ENCODE measurements at places on chromosomes 2 and 18.

- DNase-seq = no peak
Observed at GRCh38 chr2:29660201-29660600, 261.2 kb downstream of the ALK start.

GRCh38 chr2:8260213-8260612 lies 421.6 kb upstream of the ID2 start:
- no peak for DNase-seq

GRCh38 chr2:37168217-37168981 lies 11.6 kb upstream of the EIF2AK2 start:
- DNase-seq = no peak

DNA sequence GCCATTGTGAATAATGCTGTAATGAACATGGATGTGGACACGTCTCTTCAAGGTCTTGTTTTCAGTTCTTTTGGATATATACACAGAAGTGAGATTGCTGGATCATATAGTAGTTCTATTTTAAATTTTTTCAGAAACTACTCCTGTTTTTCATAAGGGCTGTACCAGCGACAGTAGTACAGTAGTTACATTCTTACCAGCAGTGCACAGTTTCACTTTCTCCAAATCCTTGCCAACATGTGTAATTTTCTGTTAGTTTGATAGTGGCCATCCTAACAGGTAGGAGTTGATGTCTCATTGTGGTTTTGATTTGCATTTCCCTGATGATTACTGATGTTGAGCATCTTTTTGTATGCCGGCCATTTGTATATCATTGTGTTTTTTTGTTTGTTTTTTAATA lies 81.7 kb downstream of the EPC2 start:
- DNase-seq = no peak

DNA sequence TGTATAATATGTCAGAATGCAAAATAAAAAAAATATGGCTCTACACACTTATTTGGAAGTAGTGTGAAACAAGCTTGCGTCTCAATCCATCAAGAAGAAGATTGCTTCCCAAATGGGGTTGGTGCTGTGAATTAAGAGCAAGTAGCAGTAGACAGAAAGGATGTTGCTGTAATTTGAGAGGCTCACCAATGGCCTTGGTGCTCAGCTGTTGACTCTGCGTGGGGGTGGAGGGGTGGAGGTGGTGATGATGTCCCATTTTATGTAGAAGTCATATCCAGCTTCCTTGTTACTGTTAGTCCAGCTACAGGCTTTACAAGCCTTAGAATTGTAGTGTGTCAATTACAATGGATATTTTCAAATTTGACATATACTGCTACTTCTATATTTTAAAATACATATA lies 223.4 kb upstream of the RND3 start:
- no peak for DNase-seq

- no peak for DNase-seq
Observed at GRCh38 chr2:124209441-124209840, 184.4 kb downstream of the CNTNAP5 start.

DNA sequence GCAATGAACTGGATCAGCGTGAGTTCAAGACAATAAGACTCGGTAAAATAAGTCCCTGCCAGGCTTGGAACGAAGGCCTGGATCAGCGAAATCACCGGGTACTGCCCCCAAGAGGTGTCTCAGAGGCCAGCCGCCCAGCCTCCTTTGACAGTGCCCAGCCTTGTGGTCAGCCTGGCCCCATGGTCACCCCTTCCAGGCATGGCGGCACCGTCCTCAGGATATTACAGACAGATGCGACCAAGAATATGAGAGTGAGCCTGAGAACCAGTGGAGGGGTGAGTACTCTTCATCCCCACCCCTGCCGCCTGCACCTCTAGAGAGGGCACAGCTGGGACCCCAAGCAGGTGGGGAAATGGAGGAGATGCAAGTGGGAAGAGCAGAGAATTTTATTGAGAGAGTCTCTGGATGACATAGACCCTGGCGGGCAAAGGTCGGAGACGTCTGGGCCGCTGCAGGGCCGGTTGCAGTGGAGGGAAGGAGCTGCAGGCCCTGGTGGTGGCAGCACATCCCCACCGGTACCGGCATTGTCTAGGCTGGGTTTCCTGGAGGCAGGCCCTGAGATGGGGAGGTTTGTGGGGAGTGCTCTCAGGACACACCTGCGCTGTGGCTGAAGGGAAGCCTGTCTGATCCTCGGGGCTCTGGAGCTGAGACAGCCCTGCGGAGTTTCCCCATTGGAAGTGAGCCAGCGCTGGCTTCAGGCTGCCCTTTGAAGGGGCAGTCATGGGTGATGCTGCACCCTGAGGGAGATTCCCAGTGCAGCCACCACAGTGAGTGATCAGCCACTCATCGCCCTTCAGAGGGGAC lies 190.0 kb downstream of the SEPTIN10 start:
- DNase-seq = no peak

DNA sequence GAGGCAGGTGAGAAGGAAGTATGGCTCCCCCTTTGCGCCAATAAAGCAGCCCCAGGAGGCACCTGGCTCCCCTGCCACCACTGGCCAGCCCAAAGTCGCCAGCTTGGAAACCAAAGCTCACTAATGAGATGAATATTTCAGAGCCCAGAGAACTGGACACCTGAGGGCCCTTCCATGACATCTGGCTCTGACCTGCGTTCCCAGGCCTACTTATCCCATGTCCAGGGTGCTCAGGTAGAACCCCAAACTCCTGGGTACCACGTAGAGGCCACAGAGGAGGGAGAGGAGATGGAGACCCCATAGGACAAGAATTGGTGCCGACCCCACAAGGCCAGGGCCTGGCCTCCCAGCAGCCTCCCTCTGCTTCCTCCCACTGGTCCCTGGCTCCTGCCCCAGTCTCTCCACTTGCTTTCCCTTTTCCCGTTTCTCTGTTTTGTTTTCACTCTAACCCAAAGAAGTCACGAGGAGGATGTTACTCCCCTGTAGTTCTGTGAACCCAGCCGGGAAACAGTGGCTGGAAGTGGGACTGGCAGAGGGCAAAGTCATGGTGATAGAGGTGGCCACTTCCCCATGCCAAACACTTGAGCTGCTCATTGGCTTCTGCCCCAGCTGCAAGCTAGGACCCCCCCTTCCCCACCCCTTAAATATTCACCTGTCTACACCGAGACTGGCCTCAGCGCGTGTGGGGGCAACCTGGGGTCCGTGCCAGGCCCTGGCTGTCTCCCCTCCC lies 820 bp downstream of the TMBIM1 start:
- no peak for DNase-seq

GRCh38 chr2:191917430-191917881 lies 70.6 kb upstream of the CAVIN2 start:
- no peak for DNase-seq

GRCh38 chr2:128727404-128727803 lies 408.7 kb upstream of the HS6ST1 start:
- no peak for DNase-seq

GRCh38 chr18:74587441-74587840 lies 10.2 kb upstream of the ZNF407 start:
- DNase-seq = no peak

DNA sequence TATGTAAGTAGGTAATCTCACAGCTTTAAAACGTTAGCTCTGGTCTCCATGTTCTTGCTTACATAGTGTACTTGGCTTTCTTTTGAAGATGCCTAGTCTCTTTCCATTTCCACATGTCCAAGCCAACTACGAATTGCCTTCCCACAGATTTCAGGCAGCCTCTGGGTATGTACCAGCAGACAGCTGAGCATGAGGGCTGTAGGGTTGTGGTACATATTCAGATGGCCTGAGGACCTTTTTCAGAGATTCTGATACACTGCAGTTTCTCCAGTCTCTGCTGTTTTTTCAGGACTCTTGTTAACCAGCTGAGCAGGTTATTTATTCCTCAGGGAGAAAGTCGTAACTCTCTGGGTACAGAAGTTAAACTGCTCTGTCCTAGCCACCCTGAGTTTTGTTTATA lies 3.1 kb upstream of the KCNJ13 start:
- DNase-seq = no peak

DNA sequence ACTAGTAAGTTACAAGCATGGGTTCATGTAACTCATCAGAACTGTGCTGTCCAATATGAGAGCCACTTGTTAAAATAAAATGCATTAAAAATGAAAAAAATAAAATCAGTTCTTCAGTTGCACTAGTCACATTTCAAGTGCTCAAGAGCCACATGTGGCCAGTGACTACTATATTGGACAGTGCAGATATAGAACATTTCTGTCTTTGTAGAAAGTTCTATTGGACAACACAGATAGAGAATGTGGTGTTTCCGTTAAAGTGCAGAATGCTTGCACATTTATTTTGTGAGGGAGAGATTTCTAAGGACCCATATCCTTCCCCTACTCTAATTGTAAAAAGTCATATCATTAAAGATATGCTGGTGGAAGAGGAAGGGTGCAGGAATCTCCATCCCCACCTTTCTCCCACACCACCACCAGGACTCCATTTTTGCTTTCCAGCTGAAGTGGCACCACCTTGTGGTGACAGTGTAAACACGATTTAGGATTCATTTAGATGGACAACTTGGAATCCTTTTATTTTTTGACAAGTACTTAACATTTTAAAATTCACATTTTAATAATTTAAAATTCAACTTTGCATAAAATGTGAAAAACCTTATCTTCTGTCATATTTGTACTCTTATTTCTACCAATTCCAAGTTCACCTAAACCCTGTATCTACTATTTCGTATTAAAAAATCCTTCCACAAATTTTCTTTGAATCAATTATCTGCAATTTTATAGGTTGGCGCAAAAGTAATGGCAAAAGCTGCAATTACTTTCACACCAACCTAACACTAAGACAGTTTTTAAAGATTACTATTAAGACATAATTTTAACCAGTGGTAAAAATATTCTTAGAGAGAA lies 9.4 kb upstream of the CD302 start:
- DNase-seq = no peak

DNA sequence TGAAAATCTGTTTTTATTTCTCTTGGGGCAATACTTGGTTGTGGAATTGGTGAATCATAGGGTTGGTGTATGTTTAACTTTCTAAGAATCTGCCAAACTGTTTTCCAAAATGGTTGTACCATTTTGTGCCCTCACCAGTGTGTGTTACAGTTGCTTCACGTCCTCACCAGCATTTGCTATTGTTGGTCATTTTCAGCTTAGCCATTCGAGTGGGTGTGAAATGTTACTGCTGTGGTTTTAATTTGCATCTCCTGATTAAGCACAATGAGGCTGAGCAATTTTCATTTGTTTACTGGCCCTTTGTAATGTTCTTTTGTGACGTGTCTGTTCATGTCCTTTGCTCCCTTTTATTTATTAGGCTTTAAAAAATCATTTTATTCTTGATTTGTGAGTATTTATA lies 49.7 kb downstream of the FOSL2 start:
- DNase-seq = no peak

GRCh38 chr2:152339556-152340286 lies 4.7 kb downstream of the FMNL2 start:
- no peak for DNase-seq

GRCh38 chr2:1835581-1836201 lies 91.4 kb upstream of the PXDN start:
- no peak for DNase-seq

GRCh38 chr2:190183539-190183938 lies 121.0 kb upstream of the MSTN start:
- no peak for DNase-seq

- DNase-seq = no peak
Observed at GRCh38 chr2:25304321-25304720, 37.4 kb downstream of the DNMT3A start.

DNA sequence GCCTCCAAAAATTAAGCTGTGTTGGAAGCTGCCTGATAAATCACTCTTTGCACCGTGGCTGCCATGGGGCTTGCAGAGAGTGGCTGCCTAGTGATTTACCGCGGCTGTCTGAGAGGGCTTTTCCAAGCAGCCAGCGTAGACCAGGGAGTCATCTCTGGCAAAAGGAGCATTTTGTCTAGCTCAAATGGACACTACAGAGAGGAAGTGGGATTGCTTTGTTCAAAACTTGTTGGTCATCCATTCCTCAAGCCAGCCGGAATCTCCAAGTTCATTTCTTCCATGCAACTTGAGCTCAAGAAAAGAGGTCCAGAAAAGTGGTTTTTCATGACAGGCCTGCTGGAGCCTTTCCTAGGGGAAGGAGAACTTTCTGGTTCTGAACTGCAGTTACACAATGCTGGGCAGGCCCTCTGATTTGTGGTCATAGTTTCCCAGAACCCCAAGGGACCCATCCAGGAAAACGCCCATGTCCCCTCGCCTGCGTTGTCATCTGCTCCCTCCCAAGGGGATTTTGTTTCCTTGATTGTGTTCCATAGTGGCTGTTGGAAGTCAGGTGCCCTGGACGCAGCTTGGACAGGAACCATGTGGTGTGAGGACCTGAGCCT lies 108.1 kb downstream of the TRIB2 start:
- DNase-seq = no peak

GRCh38 chr2:42590176-42590575 lies 21.7 kb downstream of the MTA3 start:
- DNase-seq = no peak

DNA sequence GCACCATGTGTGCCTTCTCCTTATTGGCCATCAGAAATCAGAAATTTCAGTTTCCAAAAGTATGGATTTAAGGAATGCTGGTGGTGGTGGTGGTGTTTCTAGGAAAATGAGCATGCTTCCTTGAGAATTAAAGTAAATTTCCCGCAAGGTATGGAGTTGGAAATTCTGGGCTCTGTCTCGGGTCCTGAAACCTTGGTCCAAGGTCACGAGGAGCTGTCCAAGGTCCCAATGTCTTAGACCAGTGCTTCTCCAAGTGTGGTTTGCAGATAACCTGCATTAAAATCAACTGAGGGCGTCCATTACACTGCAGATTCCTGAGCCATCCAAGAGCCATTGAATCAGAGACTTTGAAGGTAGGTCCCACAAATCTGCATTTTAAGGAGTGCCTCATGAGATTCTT lies 210.9 kb upstream of the PKDCC start:
- no peak for DNase-seq

DNA sequence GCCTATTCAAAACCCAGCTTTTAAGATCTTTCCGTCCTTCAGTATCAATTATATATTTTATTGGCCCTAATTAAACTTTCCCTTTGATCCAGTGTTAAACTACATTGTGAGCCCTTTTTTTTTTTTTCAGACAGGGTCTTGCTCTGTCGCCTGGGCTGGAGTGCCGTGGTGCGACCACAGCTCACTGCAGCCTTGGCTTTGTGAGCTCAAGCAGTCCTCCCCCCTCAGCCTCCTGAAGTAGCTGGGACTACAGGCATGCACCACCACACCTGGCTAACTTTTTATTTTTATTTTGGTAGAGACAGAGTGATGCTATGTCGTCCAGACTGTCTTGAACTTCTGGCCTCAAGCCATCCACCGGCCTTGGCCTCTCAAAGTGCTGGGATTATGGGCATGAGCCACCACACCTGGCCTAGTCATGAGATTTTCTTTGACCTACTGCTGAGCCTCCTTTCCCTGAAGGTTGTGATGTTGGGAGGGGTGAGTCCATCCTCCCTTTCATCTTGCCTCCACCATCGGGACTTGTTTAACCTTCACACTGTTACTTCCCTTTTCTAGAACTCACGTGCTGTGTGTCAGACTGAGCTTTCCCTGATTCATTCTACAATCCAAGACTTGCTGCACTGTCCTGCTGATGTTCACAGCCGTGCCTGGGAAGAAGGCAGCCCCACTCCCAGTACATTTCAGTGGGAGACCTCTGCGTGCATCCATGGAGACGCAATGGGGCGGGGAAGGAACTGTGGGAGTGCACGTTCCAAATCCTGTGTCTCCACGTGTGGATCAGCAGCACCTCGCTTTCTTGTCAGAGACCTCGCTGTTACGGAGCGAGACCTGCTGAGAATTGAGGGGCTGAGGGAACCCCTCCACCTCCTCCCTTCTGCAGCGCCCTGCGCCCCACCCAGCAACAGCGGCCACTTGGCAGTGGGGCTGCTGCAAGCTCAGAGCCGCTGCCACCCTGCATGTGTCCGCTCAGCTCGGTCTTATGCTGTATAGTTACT lies 10.8 kb downstream of the OXER1 start:
- DNase-seq = no peak

- no peak for DNase-seq
Observed at GRCh38 chr2:239305771-239306170, 95.0 kb downstream of the HDAC4 start.
